Metanephros (tissue), 2 donors: ENCODE measurements at places on chromosomes 6 and 20. TPM values are rescaled to one million over a fixed set of nuclear protein-coding genes. Genes with fewer than 3 reads are reported as not detected.

The PNRC1 gene
- total RNA-seq, result 182 TPM

The PPARD gene
- 12.3 TPM for total RNA-seq

The CRISP3 gene
- total RNA-seq, result 0.88 TPM

The CAGE1 gene
- total RNA-seq, result not detected

The AP5S1 gene
- total RNA-seq, result 19.1 TPM

The TPBG gene
- 32.2 TPM for total RNA-seq

The HLA-G gene
- not detected for total RNA-seq

The ZNF311 gene
- total RNA-seq, result 2.6 TPM

The EPHA7 gene
- 29.5 TPM for total RNA-seq

The EYA4 gene
- 27.3 TPM for total RNA-seq

The LAMA4 gene
- 127 TPM for total RNA-seq
